ENCODE measurements at places on chromosomes 2 and 18. TPM values are rescaled to one million over a fixed set of nuclear protein-coding genes. Genes with fewer than 3 reads are reported as not detected.

- H3K27ac ChIP-seq, result no peak overlapping the region
- H3K27me3 ChIP-seq, result peaks cover 54% of the 10 kb centered on the region
Measured at GRCh38 chr2:240717181-240717641, 25.5 kb downstream of the AQP12A start.

GRCh38 chr2:8355102-8355859, 326.6 kb upstream of the ID2 start:
- DNase-seq, result no peak
- no peaks in the 10 kb centered on the region for H3K27me3 ChIP-seq
- no peak overlapping the region for H3K4me3 ChIP-seq

Gene SERPINB13
- not detected for total RNA-seq

- H3K4me3 ChIP-seq, result no peak overlapping the region
- no peaks in the 10 kb centered on the region for H3K27me3 ChIP-seq
- H3K4me1 ChIP-seq, result peaks cover 45% of the 10 kb centered on the region
- peak overlapping the region; percentile 87 for H3K27ac ChIP-seq
- peak; percentile 80 for DNase-seq
Measured at GRCh38 chr2:28276076-28276618, 116.5 kb upstream of the FOSL2 start.

DNA sequence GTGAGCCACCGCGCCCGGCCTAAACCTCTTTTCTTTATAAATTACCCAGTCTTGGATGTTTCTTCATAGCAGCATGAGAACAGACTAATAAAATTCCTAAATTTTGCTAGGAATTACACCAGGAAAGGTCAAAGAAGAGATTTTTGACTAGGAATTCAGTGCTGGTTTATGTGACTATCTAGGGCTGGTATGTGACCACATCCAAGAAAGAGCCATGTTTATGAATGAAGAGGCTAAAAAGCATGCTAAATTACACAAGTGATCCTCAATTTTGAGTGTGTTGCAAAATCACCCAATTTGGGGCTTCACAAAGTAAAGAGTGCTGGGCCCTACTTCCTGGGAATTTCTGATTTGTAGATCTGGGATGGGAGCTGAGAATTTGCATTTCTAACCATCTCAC, 123.6 kb downstream of the CSRNP3 start:
- H3K4me3 ChIP-seq, result no peak overlapping the region
- DNase-seq, result no peak
- no peaks in the 10 kb centered on the region for H3K36me3 ChIP-seq
- H3K4me1 ChIP-seq, result no peaks in the 10 kb centered on the region

DNA sequence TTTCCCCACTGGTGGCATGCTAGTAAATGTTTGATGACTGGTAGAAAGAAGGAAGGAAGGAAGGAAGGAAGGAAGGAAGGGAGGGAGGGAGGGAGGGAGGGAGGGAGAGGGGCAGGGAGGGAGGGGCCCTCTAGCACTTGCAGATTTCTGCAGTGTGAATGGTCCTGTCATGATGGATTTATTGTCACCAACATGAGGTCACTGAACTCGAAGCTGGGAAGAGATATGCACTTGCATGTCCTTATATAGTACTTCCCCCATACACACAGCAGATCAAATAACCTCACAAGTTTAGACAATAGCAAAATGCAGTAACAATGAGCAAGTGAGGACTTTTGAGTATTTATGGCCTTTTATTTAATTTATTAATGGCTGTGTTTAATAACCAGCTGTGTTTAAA, 44.5 kb upstream of the CXCR4 start:
- no peak overlapping the region for H3K27ac ChIP-seq
- no peaks in the 10 kb centered on the region for H3K27me3 ChIP-seq
- H3K4me1 ChIP-seq, result no peaks in the 10 kb centered on the region
- H3K4me3 ChIP-seq, result no peak overlapping the region
- H3K36me3 ChIP-seq, result no peaks in the 10 kb centered on the region
- DNase-seq, result no peak

DNA sequence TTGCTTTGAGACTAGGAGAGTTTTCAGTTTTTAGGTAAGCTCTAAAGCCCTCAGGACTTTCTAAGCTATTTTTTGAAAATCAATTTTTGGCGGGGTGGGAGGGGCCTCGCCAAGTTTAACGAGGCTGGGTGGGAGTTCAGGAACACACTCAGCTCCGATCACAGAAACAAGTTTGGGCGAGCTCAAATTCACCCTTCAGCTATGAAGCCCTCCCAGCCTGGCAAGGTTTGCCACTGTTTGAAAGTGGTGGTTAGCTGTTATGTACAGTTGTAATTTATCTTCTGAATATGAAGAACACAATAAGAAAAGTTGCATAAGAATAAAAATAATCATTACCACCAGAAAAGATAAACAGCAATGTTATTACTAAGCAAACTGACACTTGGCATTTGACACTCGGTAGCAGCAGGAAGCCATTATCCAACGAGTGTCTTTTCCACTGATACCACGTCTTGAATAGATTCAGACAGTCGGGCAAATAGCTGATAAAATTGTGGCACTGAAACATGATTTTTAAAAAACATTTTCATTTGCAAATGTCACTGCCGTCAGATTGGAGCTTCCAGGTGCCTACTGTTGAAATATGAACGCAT, 59.8 kb downstream of the KCTD1 start:
- DNase-seq, result no peak
- H3K27me3 ChIP-seq, result no peaks in the 10 kb centered on the region
- H3K4me3 ChIP-seq, result no peak overlapping the region
- H3K27ac ChIP-seq, result no peak overlapping the region
- H3K4me1 ChIP-seq, result no peaks in the 10 kb centered on the region
- no peaks in the 10 kb centered on the region for H3K36me3 ChIP-seq

Data from SJSA1 (cell line).